ENCODE measurements at places on chromosomes 16 and 17.

- DNase-seq = no peak
Observed at GRCh38 chr17:82334204-82334621, 647 bp upstream of the SECTM1 start.

GRCh38 chr17:64091116-64091515 lies 38.8 kb downstream of the ERN1 start:
- no peak for DNase-seq

DNA sequence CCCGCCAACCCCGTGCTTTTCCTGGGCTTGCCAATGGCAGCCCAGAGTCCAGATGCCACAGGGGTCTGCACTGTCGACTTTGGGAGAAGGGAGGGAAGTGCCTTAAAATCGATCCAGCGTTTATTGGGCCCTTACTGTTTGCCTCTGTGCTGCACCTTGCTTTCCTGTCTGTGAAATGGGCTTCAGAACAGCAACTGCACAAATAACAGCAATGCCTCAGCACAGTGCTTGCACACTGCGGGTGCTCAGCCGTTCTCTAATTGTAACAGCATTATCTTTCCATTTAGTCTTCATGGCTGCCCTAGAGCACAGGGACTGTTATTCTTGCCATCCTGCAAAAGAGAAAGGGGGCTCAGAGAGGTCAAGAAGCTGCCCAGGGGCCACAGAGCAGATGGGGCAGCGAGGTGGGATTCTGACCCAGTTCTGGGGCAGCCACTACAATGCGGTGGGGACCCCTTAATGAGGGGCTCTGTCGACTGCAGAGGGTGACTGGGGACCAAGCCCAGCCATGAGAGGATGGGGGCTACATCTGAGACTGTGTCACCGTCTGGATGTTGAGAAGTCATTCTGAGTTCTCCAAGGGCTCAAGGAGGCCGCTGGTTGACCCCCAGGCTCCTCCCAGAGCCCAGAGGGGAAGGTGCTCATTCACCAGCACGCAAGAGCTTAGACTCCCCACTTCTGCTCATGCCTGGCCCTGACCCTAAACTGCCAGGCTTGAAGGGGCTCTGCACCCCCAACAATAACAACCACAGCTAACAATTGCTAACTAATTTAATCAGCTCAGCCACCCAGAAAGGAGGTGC lies 9.4 kb upstream of the FOXF1 start:
- DNase-seq = no peak

- no peak for DNase-seq
Observed at GRCh38 chr17:279776-280175, 72.8 kb downstream of the RPH3AL start.

- DNase-seq = no peak
Observed at GRCh38 chr17:42904110-42904469, 3.5 kb downstream of the G6PC1 start.

DNA sequence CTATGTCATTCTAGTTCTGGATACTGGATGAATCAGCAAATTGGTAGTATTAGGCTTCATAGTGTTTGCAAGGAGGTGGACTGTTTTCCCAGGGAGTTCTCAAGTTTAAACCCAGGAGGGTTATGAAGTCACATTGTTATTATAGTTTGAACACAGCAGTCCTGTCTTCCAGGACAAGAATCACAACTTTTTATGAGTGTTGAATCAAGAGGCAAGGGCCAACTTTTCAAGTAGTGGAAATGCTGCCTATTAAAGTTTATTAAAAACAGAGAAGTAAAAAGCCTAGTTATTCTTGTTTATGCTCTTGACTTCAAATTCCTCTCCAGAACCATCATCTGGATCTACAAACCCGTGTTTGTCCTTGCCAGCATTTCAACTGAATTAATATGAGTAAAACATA lies 86.3 kb upstream of the GOT2 start:
- no peak for DNase-seq

GRCh38 chr16:70753694-70754325 lies 47.1 kb downstream of the VAC14 start:
- no peak for DNase-seq

DNA sequence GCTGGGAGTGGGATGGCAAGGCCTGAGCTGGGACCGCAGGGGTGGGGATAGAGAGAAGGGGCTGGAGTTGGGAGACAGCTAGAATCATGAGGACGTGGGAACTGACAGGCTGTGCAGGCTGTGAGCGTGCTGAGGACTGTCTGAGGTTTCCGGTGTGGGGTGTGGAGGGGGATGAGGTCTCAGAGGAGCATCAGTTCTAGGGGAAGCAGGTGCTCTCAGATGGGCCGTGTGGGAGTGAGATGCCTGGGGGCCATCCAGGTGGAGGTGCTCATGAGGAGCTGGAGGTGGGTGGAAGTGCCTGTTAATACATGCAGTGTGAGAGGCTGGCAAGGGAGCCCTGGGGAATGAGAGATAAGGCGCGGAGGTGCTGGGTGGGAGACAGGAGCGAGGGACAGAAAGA lies 27.2 kb downstream of the HASPIN start:
- no peak for DNase-seq

DNA sequence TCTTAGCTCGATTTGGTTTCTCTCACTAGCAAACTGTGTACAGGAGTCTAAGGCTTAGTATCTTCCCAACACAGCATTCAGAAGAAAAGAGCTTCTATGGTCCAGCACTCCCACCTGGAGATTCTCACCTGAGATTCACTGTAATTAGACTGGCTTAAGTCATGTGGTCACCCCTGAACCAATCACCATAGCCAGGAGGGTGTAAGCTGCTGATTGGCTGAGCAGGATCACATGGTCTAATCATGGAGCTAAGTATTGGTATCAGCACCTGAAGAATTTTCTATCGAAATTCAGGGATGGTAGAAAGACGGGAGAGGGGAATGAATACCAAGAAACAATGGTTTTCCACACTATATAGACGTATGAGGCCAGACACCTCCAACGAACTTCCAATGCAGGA lies 359.8 kb upstream of the ERCC4 start:
- no peak for DNase-seq

GRCh38 chr16:50999181-50999580 lies 151.9 kb downstream of the SALL1 start:
- no peak for DNase-seq

DNA sequence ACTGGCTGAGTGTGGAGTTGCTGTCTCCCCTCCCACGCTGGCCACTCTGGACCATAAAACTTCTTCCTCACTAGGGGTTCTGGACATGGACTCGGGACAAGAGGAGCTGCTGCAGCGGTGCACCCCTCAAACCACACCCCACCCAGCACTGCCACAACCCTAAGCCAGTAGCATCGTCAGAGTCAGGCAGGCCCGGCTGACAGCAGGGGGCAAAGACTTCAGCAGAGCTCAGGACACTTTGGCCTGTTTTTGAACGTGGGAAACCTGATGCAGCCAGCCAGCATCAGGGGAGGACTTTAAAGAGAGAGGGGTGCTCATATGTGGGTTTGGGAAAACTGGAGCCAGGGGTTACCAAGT lies 9.6 kb downstream of the MEOX1 start:
- no peak for DNase-seq

GRCh38 chr16:25092441-25092840 lies 19.1 kb upstream of the LCMT1 start:
- DNase-seq = no peak

GRCh38 chr17:58918072-58918471 lies 162.4 kb downstream of the PPM1E start:
- no peak for DNase-seq

- no peak for DNase-seq
Observed at GRCh38 chr17:27572665-27573064, 58.3 kb upstream of the LGALS9 start.

- no peak for DNase-seq
Observed at GRCh38 chr17:66126231-66126630, 65.7 kb downstream of the CEP112 start.

DNA sequence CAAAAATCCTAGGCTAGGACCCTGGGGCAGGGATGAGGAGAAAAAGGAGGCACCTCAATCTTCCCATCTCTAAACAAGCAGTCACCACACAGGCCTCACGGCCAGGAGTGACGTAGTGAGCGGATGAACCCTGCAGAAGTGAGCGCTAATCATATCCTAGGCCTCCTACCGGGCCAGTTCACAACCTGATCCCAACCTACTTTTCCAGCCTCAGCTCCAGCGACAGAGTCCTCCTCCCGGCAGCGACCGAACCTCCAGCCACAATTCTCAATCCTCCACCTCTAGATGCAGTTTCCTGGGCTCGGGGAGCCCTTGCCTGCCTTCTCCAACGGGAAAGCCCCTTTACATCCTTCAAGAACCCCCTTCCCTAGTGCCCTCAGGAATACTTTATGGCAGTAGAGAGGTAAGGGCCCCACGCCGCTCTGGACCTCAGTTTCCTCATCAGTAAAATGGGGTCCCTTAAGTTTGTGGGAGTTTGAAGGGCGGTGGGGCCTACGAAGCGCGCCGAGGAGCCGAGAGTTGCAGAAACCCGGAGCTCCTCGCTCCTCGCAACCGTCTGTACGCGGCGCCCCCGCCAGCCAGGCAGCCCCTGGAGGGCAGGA lies 1.4 kb downstream of the ZNF668 start:
- DNase-seq = no peak

GRCh38 chr17:49829026-49829425 lies 18.8 kb downstream of the TAC4 start:
- no peak for DNase-seq

DNA sequence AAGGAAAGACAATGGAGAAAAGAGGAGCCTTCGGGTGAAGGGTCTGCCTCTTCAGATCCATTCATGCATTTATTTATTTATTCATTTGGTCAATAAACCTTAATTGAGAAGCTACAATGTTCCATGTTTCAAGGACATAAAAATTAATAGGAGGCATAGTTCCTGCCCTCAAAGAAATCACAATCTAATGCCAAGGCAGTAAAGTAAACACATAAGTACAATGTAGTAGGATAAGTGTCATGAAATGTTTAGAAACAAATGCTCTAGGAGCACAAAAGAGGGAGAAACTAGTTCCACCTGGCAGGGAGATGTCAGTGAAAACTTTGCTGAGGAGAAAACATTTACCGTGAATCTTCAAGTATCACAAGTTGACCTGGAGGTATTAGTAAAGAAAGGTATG lies 103.5 kb upstream of the NOG start:
- no peak for DNase-seq

GRCh38 chr17:54985476-54985875 lies 16.9 kb downstream of the STXBP4 start:
- DNase-seq = no peak

- DNase-seq = no peak
Observed at GRCh38 chr16:80606221-80606766, 65.5 kb downstream of the DYNLRB2 start.

DNA sequence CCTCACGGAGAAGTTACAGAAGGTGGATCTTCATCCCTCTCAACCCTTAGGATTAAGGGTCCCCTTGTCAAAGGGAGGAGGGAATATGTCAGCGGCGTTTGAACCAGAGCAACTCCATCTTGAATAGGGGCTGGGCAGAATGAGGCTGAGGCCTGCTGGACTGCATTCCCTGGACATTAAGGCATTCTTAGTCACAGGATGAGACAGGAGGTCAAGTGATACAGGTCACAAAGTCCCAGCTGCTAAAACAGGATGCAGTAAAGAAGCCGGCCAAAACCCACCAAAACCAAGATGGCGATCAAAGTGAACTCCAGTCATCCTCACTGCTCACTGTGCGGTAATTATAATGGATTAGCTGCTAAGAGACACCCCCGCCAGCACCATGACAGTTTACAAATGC lies 36.7 kb downstream of the RBFOX3 start:
- DNase-seq = no peak

Measured in head of caudate nucleus (tissue), 42 donors.